ENCODE measurements at places on chromosomes 16 and 17.

- DNase-seq, result no peak
Observed at GRCh38 chr17:34167354-34167753, 87.7 kb upstream of the CCL2 start.

DNA sequence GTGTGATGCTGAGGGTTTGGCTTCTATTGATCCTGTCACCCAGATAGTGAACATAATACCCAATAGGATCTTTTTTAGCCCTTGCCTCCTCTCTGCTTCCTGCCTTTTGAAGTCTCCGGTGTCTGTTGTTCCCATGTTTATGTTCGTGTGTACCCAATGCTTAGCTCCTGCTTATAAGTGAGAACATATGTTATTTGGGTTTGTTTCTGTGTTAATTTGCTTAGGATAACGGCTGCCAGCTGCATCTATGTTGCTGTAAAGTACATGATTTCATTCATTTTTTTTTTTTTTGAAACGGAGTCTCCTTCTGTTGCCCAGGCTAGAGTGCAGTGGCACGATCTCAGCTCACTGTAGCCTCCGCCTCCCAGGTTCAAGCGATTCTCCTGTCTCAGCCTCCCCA is 23.0 kb downstream of the DUS2 start:
- DNase-seq, result no peak

GRCh38 chr16:13150181-13150885 is 248.9 kb downstream of the SHISA9 start:
- no peak for DNase-seq

DNA sequence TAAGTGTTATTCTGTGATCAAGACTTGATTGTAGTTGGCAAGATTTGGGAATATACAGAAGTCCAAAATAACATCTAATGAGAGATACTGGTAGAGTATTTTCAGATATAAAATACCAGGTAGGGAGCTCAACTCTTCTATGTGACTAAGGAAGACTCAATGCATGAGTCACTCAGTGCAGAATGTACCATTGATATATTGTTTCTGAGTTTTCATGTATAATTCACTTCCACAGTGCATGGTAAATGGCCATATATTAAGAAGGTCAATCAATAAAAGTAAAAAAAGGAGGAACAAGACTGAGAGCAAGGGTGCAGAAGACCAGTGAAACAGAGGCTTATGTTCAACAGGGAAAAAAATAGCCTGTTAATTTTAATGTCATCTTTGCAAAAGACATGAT is 1387.9 kb downstream of the CDH8 start:
- no peak for DNase-seq

DNA sequence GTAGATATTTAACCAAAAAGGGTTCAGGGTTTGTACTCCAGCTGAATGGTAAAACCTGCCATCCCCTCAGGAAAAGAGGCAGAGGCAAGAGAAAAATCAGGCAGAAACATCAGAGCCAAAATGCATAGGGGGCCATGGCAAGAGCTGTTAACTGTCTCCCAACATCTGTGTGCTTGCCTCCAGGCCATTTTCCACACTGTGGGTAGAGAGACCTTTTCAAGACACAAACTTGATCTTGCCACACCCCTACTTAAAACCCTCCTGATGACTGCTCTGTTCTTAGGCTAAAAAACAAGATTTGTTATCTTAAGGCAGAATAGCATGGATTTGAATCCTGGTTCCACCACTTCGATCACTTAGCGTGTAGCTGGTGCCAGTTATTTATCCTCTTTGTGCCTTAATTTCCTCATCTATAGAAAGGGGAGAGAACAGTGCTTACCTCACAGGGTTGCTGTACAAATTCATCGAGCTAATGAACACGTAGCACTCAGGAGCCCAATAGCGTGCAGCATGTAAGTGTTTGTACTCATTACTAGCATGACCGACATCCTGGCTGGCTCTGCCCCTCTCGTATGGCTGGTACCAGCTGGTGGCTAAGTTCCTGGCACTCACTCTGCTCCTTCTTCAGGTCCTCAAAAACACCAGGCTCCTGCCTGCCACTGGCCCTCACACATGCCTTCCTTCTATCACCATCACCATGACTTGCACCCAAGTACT is 25.8 kb downstream of the STAT3 start:
- DNase-seq, result no peak

GRCh38 chr16:8565498-8565897 is 24.8 kb downstream of the TMEM114 start:
- no peak for DNase-seq

DNA sequence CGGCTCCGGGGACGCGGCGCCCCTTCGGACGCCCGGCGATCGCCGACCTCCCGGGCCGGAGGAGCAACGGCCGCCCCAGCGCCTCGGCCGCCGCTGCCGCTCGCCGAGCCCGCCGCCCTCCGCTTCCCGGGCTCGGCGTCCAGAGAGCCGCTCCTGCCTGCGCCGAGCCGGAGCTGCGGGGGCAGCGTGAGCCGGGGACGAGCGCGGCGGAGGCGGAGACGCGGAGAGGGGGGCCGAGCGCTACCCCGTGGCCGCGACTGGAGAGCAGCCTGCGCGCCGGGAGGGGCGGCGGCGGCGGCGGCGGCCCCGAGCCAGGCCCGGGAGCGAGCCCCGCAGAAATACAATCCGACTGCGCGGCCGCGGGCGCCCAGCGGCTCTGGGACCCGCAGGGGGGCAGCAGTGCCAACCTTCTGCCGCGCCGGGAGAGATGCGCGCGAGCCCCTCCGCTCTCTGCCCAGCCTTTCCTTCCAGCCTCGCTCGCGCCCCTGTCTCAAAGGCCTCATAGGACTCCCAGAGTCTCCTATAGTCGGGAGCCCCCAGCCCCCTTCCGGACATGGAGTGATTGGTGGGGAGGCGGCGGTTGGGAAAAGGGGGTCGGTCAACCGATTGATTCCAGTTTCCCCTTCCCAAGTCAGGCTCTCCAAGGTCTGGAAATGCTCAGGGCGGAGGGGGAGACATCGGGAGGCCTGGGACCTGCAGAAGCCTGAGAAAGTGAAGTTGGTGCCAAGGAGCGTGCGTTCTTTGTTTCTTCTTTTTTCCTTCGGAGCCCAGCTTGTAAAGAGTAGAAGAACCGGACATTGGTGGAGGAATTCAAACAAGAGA is 1.0 kb upstream of the SDK2 start:
- no peak for DNase-seq

- DNase-seq, result no peak
Observed at GRCh38 chr16:1494711-1495110, 1.6 kb downstream of the TELO2 start.

DNA sequence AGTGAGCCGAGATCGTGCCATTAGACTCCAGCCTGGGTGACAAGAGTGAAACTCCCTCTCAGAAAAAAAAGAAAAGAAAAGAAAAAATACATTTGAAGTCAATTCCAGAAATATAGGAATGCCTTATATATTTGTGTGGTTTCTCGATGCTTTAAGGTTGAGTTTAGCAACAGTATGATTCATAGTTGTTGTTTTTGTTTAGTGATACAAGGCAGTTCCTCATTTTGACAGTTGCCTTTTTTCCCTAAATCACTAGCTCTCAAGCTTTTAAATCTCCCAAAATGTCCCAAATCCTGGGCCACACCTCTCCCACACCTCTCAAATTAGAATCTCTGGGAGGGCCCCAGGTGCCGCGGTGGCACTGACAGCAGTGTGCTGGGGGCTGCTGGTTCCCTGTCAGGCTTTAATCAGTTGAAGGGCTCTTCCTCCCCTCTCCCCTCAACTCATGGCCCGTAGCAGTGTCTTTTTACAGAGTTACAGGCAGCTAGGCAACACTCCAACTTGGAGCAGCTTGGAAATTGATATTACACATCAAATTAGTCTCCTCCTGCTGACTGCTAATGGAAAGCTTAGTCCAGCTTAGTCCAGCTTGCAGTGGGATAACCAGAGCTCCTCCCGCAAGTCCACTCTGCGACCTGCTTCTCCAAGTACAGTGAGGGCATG is 58.4 kb downstream of the EPN2 start:
- no peak for DNase-seq

- no peak for DNase-seq
Observed at GRCh38 chr17:45759761-45760160, 24.4 kb upstream of the CRHR1 start.

Data from stimulated activated CD8-positive, alpha-beta memory T cell treated with anti-CD3 and anti-CD28 coated beads, Interleukin-7, amount 100 ng/mL, for 1 hour (primary cell).